ENCODE measurements at places on chromosomes 3 and 15.
A peak's percentile ranks its signal among the peaks of the same experiment; 100 is the strongest.

DNA sequence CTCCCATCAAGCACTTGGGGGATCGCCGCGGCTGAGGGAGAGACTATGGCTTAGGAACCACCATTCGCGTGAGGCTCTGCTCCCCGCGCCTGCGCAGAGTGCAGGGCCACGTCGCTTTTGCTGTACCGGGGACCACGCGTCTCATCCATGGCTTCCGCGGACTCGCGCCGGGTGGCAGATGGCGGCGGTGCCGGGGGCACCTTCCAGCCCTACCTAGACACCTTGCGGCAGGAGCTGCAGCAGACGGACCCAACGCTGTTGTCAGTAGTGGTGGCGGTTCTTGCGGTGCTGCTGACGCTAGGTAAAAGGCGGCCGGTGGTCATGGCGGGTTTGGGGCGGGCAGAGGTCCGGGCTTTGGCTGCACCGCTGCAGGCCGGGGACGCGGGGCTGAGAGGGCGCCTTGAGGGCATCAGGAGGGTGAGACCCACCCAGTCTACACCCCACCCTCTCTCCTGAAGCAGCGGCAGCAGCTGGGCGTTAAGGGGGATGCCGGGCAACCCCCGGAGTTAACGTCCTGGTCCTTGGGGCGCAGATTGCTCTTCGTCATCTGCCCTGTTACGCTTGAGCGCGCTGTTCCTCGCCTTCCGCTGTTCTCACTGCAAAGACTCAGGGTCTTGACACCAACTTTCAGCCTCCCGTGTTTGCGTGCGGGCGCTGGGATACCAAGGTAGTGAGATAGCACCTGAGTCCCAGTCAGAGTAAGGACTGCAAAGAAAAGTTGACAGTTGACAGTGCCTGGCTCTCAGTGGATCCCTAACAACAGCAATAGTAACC, at the start of gene SRPRB:
TSS of gene SRPRB (plus strand) at position 114 of the 774 bp plus-strand sequence. CDS start at position 148, 34 bp downstream.
- peak; percentile 45 for DNase-seq

GRCh38 chr3:171115667-171116066, 89.1 kb upstream of the SLC2A2 start:
- no peak for DNase-seq

- DNase-seq = no peak
These were observed 56.0 kb upstream of the LINGO1 start for GRCh38 chr15:77688693-77689092.

DNA sequence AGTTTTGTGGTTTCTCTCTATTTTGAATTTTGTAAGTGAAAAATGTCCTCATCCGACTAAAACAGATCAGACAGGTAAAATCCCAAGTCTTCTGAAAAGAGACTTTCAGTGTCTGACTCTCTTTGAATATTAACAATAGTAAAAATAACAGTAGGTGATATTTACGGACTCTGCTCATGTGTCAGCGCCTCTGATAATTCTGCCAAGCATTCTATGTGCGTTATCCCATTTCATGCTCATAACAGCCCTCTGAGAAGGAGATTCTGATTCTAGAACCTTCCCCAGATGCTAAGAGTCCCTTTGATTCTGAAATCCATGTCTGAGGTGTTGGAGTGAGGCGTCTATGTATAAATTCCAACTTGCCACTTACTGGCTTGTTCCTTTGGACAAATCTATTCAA, 282.8 kb downstream of the FEZF2 start:
- no peak for DNase-seq

DNA sequence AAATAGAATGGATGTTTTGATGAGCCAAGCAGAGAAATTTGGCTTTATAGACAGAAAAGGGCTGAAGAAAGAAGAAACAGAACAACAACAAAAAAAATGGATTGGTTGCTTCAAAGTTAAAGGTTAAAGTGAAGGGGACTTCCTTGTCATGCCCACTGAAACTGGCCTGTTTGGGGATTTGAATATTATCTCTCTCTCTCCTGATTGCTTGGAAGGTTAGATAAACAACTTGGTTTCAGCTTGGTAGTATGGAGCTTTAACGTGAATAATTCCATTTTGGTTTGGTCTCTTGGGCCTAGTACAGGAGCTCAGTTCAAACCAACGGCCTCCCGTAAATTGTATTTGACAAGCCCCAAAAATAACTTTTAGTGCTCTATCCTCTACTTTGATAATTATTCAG, 70.8 kb upstream of the MBNL1 start:
- no peak for DNase-seq

- DNase-seq = peak; percentile 88
These were observed 10.4 kb upstream of the SEMA4B start for GRCh38 chr15:90190606-90191343.

DNA sequence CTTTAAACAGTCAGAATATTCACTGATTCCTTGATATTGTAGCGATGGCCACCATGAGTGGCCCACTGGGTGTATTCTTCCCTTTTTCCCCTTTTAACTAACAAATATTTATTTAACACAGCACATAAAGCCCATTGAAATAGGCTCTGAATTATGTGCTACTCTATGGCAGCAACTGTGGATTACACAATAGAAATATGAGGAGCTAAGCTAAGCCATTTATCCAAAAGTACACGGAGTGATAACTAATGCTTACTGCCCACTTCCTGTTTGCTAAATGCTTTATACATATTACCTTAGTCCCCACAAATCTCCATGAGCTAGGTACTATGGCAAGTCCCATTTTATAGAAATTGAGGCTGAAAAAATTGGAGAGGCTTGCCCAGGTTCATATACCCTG, 17.9 kb downstream of the ILDR1 start:
- peak; percentile 66 for DNase-seq

Measured in bronchial epithelial cell (primary cell).